Stimulated activated CD8-positive, alpha-beta memory T cell treated with anti-CD3 and anti-CD28 coated beads, Interleukin-4, amount 100 ng/mL, for 4 hours (primary cell): ENCODE measurements at places on chromosomes 11 and 22.

DNA sequence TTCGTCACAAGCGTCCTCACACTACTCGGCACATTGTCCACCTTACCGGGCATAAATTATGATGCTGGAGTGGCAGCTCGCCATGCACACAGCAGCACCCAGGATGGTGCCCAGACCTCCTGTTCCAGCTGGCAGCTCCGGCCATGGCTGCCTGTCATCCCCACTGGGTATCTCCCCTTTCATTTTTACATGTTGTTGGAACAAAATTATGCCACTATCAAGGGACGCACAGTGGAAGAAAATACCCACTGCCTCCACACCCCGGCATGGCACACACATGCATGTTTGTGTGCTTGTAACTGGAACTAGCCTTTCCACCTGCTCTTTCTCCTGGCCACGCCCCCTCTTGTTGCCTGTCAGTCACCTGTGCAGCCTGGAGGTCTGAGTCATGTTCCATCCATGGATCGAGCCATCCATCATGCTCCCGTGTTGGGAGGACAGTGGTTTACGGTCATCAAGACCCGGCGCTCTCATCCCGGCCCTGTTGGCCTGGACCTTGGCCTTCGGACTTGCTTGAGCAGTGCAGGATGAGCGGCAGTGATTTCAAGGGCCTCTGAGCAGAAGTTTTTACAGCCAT is 1069.6 kb downstream of the BRD1 start:
- DNase-seq = no peak

DNA sequence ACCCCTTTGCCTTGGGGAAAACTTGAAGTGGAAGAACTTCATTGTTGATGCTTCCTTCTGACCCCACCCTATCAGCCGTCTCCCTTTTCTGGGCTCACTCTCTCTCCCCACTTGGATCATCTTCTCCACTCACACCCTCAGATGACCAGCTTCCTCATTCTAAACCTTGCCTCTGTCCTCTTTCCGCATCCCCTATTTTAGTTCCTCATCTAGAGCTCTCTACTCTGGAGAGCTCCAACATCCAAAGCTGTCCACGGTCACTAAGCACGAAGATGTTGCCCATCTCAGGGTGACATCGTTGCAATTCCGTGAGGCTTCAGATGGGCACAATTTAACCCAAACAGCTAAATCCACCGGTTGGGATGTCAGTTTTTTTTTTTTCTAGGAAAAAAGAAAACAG is 31.6 kb upstream of the ME3 start:
- no peak for DNase-seq

- DNase-seq = no peak
These were observed 1072.0 kb downstream of the LRRC4C start for GRCh38 chr11:40387240-40387980.

DNA sequence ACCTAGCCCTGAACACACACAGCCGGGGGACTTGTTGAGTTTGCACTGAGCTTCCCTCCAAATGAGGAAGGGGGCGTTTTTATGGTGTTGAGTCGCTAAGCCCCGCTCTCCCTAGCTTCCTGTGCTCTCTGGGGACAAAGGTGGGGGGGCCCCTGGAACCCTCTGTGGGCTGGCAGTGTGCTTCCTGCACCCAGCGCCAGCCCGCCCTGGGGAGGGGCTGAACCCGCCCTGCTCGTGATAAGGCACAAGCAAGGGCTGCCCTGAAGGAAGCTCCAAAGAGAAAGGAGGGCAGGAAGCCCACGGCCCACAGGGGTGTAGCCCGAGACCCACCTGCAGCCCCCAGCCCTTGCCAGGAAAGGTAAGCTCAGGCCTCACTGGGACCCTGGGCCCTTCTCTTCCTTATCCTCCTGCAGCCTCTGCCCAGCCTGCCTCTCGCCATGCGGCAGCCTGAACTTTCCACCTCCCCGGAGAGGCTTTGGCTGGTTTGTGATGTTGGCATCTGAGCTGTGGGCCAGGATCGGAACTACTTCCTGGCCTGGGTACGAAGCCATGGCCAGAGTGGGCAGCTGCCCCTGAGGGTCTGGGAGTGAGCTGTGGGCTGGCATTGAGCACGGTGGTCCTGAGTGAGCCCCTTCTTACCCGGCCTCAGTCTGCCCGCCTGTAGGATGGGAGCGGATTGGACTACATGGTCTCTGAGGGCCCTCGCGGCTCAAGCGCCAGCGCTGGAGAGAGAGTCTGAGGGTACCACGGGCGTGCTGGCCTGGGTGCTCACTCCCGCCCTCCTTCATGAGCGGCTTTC is at the start of gene FERMT3:
FERMT3 (plus strand) TSS at position 265 of the 799 bp plus-strand sequence. CDS start 644 bp downstream, outside the sequence.
- DNase-seq = peak; percentile 57

GRCh38 chr11:134069426-134070341 is 812 bp downstream of the JAM3 start:
- no peak for DNase-seq

- DNase-seq = no peak
These were observed 49.4 kb downstream of the MAML2 start for GRCh38 chr11:96293598-96294021.
